ENCODE measurements at places on chromosomes 3 and 15.

GRCh38 chr15:44550256-44550655 lies 13.3 kb downstream of the EIF3J start:
- no peak for DNase-seq

DNA sequence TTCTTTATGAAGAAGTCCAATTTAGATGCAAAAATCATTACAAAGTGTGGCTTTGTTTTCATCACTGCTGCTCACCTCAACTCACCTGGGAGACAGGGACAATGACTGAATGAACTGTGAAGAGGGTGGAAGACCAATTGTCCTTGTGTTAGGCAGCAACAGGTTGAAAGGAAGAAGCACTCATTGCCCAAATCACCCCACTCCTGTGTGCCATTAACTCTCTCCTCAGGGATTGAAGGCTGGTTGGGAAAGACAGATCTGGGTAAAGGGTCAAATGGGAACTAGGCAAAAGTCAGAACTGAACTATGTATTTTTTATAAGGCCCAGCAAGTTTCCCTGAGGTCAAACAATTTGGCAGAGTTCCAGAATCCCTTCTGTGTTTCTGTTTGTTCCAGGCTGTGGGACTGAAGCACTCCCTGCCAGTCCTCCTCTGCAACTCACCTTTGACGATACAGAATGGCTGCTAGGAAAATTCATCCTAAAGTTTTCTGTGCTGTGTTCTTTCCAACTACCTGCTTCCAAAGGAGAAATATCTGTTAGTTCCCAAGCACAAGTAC lies 68.6 kb upstream of the CCDC39 start:
- DNase-seq = no peak

DNA sequence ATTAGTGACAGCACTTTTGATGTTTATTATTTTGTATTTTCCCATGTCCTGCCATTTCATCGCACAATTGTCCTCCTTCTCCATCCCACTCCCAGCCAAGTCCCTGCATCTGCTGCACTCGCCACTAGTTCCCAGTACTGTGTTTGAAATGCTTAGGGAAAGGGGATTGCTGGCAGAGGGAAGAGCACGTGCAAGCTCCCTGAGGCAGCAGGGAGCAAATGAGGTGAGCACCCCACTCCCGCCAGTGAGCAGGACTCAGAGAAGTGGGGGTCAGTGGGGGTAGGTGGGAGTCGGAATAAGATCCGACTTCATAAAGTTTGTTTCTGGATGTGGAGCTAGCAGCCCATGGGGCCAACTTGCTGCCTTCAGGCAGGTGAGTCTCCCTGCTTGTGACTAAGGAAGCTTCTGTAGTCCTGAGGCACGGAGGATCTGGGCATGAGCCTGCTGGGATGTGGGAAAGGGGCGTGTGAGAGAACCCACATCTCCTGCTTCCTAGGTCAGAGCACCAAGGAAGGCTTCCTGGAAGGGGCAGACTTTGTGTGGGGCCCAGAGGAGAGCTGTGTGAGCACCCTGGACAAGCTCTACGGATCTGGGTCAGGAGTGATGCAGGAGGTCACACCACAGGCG lies 99.7 kb upstream of the TLE3 start:
- no peak for DNase-seq

GRCh38 chr3:22244761-22245521 lies 493.9 kb upstream of the ZNF385D start:
- DNase-seq = no peak

DNA sequence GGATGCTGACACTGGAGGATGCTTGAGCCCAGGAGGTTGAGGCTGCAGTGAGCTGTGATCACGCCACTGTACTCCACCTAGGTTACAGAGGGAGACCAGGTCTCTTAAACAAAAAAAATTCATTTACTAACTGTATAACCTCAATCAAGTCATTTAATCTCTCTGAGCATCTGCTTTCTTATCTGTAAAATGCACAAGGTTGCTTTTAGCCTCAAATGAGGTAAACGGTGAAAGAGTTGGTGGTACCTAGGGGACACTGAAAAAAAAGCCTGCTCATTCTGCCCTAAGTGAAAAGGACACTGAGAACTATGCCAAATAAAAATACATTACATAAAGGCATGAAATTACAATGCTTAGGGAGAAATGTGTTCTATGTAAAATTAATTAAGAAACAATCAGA lies 3.4 kb downstream of the PP2D1 start:
- DNase-seq = no peak

- no peak for DNase-seq
Measured at GRCh38 chr3:190073264-190074008, 47.3 kb downstream of the P3H2 start.

DNA sequence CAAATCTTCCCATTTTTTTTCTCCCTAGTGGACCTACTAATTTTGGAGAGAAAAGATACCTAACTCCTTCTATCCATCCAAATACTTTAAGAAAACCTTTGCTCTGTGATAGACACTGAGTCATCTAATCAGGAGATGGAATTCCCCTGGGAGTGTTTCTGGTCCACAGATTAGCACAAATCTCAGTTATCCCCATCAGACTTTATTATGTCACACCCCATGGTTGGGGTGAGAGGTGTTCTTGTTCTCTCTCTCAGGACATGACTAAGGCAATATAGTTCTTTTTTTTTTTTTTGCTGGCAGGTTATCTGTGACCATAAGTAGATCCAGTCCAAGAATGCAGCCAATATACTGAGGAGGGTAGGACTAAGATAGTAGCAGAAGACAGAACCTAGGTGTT lies 15.8 kb downstream of the SLC9A9 start:
- no peak for DNase-seq

DNA sequence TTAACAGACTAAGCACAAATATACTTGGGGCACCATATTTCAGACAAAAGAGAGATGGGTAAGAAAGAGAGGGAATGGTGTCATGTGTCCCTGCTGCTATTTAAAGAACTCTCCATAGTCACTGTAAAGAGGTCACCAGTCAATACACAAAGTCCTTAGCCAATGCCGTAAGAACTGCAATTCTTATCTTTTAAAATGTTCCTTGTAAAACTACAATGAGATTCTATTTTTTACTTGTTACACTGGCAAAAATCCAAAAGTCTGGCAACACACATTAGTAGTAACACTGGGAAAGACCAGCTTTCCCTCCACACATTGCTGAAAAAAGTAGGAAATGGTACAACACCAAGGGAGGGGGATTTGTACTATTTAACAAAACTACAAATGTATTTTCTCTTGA lies 189.4 kb downstream of the TBC1D5 start:
- DNase-seq = no peak

- DNase-seq = no peak
Measured at GRCh38 chr3:17745301-17745700, 2.9 kb upstream of the TBC1D5 start.

DNA sequence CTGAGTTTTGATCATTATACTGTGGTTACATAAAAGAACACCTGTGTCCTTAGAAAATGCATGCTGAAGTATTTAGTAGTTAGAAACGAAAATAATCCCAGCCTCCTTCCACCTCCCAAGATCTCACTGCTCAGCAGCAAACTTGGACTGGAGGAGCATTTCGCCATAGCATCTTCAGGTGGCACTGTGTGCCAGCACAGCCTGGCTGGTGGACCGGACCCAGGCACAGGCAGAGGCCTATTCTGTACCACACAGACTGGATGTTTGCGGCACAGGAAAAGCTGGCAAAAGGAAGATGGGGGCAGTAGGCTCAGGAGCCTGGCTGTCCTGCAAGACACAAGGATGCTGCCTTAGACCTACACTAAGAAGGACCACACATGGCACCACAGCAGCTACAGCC lies 10.2 kb downstream of the STIMATE start:
- DNase-seq = no peak

DNA sequence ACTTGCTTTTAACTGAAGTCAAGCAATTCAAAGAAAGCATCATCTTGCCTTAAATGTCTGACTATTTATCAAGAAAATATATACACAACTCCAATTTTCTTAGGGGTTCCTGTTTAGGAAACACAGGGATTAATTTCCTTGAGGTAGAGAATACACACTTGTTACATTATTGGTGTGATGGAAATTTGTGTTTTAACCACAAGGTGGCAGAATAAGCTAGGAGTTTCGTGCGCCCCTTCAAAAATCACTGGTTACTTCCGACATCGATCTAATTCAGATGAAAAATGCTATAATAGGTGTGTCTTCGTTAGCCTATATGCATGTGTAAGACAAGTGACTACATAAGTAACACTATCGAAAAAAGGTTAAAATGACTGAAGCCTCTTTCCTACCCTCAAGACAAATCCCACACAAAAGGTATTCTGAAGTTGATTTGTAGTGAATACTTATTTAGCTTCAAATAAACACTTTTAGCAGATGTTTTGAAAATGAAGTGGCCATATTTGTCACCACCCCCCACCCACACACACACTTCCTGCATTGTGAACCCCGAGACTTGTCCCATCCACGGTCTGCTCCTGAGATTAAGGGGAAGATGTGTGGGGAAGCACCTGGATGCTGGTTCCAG lies 246.5 kb downstream of the ROBO1 start:
- DNase-seq = no peak

- no peak for DNase-seq
Measured at GRCh38 chr15:70758790-70759462, 4.4 kb downstream of the UACA start.

DNA sequence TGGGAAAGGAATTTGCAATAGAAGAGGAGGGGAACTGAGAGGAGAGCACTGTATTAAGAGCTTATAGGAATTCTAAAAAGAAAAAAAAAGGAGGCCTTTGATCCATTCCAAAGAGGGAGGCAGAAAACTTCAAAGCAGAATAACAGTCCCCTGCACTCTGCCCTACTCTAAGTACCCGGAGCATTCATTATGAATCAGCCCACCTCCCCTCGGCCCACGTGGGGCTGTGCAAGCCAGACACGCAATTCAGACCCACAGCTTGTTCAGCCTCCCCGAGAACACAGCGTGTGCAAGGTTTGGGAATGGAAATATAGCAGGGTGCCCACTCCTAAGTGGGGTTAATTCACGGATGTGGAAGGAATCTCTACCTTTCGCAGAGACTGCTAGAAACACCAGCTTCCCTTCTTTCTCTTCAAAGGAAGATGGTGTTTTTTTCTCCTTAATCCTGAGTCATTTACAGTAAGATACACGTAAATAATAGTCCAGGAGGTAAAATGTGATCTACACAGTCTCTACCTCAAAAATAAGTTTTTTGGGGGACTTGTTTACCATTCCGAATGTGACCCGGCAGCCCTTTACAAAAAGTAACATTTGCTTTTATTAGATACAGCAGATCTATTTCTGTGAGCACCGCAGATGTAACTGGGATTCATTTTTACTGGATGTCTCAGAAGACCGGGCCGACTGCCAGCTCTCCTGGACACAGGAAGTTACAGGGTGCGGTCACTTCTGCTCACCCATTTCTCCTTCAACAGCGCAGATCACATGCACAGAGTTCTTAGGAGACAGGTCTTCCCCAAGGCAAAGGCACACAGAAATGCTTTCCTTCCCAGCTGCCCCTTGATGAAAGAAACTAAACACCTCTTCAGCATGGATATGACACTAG lies 768.5 kb upstream of the CFAP20DC start:
- DNase-seq = no peak

DNA sequence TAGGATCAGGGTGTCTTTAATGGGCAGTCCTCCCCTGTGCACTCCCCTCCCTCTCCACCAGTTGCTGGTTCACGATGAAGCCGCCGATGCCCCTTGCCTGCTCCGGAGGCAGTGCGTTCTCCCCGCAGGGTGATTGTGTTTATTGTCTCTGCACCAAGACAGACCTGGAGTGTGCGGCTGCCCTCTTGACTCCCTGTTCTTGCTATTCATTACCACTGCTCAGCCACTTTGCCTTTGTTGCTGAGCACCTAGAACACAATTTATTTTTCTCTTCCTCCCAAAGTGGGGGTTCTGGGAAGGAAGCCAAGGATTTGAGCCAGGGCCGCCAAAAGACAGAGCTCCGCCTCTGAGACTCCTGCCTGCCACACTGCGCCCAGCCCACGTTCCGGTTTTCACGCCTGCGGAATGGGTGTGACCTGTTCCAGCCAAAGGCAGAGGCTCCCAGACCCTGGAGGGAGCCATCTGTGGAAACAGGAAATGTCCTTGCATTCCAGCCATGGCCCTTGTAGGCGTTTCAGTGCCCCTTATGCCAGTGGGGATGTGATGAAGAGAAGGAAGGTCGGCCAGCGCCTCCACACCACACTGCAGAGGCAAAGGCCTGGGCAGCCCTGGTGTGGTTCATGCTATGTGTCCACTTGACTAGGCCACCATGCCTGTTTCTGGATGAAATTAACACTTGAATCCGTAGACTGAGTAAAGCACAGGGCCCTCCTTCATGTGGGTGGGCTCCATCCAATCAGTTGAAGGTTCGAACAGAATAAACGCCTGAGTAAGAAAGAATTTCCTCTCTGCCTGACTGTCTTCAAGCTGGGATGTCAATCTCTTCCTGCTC lies 85.8 kb downstream of the HMG20A start:
- no peak for DNase-seq

DNA sequence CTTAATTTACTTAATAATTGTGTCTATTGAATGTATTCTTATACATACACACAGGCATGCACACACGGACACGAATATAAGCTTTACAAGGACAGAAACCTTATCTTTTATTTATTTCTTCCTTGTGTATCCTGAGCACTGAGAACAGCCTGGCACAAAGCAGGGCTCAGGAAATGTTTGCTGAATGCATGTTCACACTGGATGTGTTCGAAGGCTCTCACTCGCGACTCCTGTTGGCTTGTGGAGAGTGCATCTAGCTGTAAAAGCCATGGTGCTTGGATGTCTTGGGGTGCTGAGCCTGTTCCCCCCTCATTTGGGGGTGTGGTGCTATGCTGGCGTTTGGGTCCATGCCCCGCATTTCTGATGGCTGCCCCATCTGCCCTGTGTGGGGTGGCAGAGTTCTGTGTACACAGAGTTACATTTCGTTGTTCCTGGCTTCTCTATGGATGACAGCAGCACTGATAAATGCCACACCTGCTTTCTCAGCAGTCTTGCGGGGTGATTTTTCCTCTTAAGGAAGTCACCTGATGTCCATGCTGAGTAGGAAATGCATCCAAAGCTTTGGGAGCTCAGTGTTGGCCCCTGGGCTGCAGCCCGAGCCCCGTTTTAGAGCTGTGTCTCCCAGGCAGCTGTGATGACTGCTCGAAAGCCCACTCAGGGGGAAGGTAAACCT lies 148.5 kb downstream of the IGF1R start:
- no peak for DNase-seq

GRCh38 chr15:86796521-86796920 lies 716.9 kb downstream of the AGBL1 start:
- DNase-seq = no peak

DNA sequence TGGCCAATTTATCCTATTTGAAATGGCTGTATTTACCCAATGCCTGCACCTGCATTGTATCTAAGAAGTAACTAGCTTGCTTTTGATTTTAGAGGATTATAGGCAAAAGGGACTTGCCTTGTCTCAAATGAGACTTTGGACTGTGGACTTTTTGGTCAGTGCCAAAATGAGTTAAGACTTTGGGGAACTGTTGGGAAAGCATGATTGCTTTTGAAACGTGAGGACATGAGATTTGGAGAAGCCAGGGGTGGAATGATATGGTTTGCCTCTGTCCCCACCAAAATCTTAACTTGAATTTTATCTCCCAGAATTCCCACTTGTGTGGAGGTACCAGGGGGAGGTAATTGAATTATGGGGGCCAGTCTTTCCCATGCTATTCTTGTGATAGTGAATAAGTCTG lies 1505.4 kb downstream of the SI start:
- no peak for DNase-seq

GRCh38 chr3:33437556-33438283 lies 2.5 kb downstream of the UBP1 start:
- no peak for DNase-seq

- DNase-seq = no peak
Measured at GRCh38 chr3:14522768-14523167, 17.4 kb downstream of the GRIP2 start.

- DNase-seq = no peak
Measured at GRCh38 chr15:58440158-58440910, 8.5 kb downstream of the LIPC start.

- DNase-seq = no peak
Measured at GRCh38 chr15:87224404-87224803, 1032.1 kb downstream of the NTRK3 start.
